Central memory CD4-positive, alpha-beta T cell (primary cell): ENCODE measurements at places on chromosomes 2 and 18.

DNA sequence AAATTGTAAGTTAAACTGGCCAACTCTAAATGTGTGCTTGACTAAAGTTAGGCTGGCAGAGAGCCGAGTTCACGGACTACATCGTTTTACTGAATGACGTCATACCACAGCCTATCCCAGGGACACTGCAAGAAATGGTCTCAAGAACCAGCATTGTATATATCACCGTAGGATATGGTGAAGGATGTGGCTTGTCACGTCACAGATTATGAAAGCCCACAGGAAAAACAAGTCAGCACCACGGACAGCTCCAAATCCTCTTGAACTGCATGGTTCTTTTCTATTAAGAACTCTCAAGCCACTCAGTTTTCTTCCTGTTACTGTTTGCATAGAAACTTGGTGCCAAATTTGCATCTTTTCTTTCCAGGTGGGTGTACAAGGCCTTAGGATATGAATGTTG, 85.1 kb upstream of the ACAA2 start:
- peak; percentile 52 for DNase-seq

GRCh38 chr2:47695800-47696477, 87.0 kb upstream of the MSH6 start:
- no peak for DNase-seq

DNA sequence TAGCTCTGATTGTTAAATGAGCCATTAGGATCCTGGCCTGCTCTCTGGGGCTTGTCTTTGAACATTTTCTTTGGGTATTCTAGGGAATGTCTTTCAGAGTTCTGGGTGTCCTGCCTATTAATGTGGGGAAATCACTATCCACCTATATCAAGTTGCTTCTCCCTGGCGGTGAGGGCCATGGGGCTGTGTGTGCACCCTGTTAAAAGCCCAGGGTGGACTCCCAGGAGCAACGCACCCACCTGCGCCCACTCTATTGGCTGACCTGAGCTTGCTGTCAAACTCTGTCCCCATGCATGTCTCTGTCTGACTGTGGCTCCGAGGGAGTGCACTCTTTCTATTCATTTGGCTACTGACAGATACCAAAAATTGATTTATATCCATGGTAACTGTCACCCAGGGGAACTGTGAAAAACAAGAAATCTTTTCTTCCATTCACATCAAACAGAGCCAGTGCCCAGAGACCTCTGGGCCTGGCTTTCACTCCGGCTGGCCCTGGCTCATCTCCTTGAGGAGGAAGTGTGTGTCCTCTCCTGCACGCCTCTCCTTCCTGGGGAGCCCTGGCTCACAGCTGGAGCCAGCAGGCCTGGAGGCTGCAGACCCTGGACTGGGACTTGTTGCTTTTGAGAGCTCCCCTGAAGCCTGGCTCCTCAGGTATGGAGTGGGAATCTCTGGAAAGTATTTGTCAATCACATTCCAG, 10.5 kb upstream of the TOGARAM2 start:
- no peak for DNase-seq

DNA sequence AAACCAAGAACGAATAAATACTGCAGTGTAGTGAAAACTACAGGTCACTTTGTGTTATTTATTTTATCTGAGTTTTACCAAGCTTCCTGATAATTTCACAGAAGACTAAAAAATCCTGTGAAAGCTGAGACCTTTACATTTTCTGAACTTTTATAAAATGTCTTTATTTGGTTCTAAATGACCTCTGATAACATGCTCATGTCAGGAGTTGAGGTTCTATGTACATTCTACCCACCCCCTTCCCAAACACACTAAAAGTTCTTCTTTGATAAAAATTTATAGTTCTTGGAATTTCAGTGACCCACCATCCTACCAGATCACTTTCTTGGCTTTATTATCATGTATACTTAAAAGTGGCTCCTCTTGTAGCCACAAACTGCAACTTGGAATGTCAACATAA, 463.1 kb downstream of the PIK3C3 start:
- no peak for DNase-seq

GRCh38 chr2:133755480-133756300, 187.4 kb upstream of the NCKAP5 start:
- no peak for DNase-seq

DNA sequence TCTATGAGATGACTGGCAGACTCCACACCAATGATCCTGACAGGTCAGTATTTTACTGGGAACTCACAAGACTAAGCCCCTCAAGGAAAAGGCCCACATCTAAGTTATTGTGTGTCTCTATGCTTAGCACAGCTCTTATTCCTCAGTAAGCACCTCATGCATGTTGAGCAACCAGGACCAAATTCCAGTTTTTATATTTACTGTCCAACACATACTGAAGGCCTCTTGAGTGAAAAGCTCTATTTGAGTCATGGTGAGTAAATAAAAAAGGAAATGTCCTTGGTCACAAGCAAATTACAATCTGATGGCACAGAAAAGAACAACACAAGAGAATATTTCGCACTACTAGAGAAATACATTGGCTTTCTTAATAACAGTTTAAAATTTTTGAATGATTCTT, 87.9 kb upstream of the ETAA1 start:
- no peak for DNase-seq
